Effector memory CD4-positive, alpha-beta T cell (primary cell): ENCODE measurements at places on chromosomes 5 and 9.

DNA sequence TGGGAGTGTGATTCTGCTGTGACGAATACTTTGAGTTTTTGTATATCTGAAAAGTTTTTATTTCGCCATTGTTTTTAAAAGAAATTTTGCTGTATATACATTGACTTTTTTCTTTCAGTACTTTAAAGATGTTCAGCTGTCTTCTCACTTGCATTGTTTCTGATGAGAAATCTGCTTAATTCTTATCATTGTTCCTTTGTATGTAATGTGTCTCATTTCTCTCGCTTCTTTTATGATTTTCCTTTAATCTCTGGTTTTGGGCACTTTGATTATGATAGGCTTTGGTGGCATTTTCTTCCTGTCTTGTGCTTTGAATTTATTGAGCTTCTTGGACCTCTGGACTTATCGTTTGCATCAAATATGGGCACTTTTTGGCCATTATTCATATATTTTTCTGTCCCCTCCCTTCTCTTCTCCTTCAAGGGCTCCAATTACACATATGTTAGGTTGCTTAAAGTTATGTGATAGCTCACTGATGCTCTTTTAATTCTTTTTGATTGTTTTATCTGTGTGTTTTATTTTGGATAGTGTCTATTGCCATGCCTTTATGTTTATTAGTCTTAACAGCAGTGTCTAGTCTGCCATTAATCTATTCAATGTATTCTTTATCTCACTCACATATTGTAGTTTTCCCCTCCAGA lies 30.6 kb downstream of the STX17 start:
- DNase-seq = no peak

- DNase-seq = no peak
Measured at GRCh38 chr9:33809506-33809905, 7.5 kb upstream of the UBE2R2 start.

GRCh38 chr9:70347046-70347445 lies 67.4 kb downstream of the KLF9 start:
- DNase-seq = no peak

DNA sequence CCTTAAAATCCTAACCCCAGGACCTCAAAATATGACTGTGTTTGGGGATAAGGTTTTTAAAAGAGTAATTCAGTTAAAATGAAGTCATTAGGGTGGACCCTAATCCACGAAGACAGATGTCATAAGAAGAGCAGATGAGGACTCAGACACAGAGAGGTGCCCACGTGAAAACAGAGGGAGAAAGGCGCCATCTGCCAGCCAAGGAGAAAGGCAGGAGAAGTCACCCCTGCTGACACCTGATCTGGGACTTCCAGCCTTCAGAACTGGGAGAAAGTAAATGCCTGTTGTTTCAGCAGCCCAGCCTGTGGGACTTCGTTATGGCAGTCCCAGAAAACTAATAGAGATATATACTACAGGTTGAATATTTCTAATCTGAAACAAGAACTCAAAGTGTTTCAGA lies 67.4 kb downstream of the ROR2 start:
- DNase-seq = no peak

DNA sequence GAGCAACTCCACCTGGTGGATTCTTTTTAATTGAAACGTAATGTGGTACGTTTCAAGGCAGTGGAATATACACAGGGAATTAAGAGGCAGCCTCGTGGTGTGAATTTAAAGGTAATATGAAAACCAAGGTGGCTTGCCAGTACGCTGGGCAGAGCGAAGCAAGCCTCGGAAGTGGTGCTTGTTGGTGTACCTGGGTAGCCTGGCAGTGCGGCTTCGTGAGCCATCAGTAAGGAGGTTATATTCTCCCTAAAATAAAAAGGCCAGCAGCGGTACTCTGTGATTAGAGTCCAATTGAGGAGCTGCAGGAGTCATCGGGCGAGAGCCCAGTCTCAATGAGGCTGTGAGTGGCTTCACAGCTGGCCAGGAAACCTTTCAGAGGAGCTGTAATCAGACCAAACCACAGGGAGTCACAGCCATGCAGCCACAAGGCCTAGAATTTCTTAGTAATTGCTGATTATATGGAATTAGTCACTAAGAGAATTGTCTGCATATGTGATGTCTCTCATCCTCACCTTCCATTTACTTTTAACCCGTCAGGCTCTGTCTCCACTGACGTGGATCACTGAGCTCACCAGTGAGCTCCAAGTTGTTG lies 57.7 kb downstream of the DCP2 start:
- no peak for DNase-seq
